Effector memory CD4-positive, alpha-beta T cell (primary cell): ENCODE measurements at places on chromosomes 5 and 9.

DNA sequence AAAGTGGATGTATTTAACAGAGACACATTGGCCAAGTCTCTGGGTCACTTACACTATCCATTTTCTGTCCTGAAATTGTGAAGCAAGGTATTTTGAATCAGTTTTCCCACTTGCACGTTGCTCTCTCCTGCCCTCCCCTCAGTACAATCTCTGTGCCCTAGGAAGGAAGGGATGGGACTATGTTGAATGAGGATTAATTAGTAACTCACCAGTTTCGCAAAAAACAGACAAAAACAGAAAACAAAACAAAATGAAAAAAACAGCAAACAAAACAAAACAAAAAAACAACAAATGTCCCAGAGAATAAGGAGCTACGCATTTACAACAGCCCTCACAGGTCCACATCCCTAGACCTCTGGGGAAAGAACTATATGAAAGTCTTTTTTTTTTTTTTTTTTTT is 1.1 kb upstream of the CD14 start:
- DNase-seq = no peak

GRCh38 chr9:108811944-108812343 is 43.8 kb downstream of the ACTL7B start:
- DNase-seq = no peak

DNA sequence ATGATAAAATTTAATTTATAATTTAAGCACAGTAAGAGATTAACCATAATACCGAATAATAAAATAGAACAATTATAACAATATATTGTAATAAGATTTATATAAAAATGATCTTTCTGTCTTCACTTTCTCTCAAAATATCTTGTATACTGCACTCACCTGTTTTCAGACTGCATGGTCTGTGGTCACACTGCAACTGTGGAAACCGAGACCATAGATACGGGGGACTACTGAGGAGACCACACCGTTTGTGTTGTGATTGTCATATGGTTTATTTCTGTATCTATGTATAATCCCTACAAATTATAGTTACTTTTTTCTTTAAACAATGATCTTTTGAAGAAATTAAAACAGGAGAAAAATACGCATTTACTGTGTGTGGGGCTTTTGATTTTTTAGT is 78.8 kb upstream of the TNFAIP8 start:
- DNase-seq = no peak

GRCh38 chr5:36156619-36157018 is 4.7 kb downstream of the SKP2 start:
- no peak for DNase-seq

DNA sequence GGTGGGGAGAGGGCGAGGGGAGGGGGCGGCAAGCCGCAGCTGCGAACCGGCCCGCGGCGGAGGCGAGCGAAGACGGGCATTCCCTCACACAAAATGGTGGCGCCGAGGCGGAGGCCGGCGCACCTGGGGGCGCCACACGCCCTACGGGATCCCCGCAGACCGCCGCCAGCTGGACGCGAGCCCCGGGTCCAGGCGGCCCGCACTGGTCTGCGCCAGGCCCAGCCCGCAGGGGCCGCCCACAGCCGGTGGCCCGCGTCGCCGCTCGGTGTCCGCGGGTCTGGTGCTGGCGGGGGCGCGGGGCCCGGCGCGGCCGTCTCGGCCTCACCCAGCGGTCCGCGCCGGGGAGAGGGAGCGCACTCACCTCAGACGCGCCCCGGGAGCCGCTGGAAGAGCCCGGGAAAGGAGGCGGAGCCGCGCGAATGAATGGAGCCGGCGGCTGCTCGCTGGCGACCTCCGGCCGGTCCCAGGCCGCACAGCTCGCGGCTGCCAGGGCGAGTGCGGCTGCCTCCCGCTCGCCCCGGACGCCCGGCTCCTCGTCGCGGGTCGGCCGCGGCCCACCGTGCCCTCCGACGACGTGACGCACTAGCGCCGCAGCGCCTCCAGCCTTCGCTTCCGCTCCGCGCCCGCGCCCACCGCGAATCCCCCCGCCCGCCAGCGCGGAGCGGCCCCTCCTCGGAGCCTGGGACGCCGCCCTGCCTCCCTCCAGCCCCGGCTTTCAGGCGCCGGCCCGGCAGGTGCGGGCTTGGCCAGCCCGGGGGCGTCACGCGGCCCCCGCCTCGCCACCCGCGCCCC is at the start of gene FAM169A:
TSS of gene FAM169A (minus strand) at position 584 of the 792 bp plus-strand sequence. CDS start 24,711 bp downstream, outside the sequence.
- peak; percentile 21 for DNase-seq

DNA sequence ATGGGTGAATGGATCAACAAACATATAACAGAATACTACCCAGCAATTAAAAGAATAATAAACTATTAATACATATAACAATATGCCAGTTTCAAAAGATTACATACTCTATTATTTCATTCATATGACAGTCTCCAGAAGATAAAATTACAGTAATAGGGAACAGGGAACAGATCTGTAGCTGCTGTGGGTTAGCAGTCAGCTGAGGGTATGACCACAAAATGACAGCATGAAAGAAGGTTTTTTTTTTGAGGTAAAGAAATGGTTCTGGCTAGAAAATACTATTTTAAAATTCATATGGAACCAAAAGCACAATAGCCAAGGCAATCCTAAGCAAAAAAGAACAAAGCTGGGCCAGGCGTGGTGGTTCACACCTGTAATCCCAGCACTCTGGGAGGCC is 73.0 kb upstream of the NR5A1 start:
- DNase-seq = no peak

GRCh38 chr9:31542384-31543055 is 841.9 kb upstream of the ACO1 start:
- DNase-seq = peak; percentile 12

DNA sequence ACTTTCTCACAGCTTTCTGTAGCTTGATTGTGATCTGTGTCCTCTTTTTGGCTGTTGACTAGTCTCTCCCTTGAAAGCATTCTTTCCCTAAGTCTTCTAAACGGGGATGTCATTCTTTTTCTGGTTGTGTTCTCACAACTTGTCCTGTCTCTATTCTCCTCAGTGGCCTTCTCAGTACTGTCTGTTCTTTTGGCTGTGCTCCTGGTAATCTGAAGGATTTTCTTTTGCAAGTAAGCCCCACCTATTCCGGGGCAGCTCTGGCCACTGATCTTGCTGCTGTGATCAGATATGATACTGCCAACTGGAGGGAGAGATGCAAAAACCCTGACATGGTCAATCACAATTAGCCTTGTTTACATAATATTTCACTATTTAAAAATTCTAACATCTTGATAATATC is 172.2 kb downstream of the CDC42SE2 start:
- DNase-seq = no peak

- DNase-seq = no peak
These were observed 222.3 kb downstream of the ARL15 start for GRCh38 chr5:54088081-54088480.

GRCh38 chr9:88593537-88594185 is 58.7 kb downstream of the NXNL2 start:
- DNase-seq = no peak

DNA sequence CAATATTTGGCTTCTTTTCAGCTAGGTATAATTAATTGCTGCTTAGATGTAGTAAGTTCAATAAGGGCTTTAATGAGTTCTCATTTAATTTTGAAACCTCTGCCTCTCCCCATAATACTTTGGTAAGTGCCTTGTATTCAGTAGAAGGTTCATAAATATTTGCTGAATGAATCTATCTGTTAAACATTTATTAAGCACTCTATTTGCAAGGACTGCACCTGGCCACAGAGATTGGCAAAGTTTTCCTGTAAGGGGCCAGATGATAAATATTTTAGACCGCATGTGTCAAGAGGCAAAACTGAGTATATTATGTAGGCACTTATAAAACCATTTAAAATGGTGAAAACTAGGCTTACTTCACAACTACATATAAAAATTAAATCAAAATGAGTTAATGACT is 19.0 kb upstream of the GNA14 start:
- no peak for DNase-seq

GRCh38 chr9:111898331-111899096 is 1.9 kb downstream of the UGCG start:
- no peak for DNase-seq

DNA sequence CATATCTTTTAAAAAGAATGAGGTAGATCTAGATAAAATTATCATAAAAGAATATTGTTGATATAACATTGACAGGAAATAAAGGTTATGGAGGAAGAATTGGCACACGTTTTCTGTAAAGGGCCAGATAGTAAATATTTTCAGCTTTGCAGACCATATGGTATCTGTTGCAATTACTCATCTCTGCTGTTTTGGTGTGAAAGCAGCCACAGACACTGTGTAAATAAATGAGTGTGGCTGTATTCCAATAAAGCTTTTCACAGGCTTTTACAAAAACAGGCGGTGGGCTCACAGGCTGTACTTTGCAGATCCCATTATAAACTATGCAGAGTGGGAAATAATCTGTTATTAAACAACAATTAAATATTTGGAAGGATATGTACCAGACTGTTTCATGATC is 87.4 kb downstream of the SGCD start:
- no peak for DNase-seq

GRCh38 chr5:38414348-38414747 is 142.1 kb downstream of the LIFR start:
- DNase-seq = no peak

GRCh38 chr9:98316445-98317133 is 61.1 kb upstream of the TBC1D2 start:
- DNase-seq = no peak

DNA sequence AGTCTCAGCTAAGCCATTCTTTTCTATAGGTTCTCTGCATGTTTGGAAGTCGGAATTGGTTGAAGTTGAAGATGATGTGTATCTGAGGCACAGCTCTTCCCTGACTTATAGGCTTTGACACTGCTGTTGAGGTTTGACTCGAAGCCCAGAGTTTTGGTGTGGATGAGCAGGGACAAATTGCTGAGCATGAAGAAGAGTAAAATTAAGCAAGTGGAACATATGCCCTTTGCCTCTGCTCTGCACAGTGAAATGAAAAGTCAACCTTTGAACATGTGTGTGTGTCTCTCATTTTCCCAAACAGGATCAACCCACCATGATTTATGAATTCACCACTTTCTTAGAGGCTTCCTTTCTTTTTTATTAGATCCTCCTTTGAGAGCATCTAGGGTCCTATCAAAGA is 8.5 kb downstream of the HMHB1 start:
- no peak for DNase-seq

- no peak for DNase-seq
These were observed 139.3 kb upstream of the IER5L start for GRCh38 chr9:129317179-129318011.

GRCh38 chr5:132898094-132898493 is 24.6 kb downstream of the LEAP2 start:
- DNase-seq = no peak

GRCh38 chr5:50923768-50924494 is 257.5 kb downstream of the PARP8 start:
- no peak for DNase-seq

DNA sequence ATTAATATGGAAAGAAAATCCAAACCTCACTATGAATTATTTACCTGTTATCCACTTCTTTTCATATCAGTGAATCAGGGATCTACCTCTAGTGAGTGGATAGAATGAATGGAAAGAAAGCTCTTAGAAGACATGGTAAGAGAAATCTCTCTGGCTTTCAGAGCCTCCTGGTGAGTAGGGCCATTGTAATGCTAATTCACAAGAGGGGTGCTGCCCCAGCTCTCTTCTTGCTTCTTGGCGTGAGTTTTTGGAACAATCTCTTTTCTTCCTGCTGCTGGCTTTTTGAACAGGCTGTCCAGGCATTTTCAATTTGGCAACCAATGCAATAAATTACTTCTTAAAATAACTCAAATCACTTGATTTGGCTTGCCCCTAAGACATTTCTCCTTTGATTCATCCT is 49.9 kb upstream of the KCNN2 start:
- DNase-seq = no peak

DNA sequence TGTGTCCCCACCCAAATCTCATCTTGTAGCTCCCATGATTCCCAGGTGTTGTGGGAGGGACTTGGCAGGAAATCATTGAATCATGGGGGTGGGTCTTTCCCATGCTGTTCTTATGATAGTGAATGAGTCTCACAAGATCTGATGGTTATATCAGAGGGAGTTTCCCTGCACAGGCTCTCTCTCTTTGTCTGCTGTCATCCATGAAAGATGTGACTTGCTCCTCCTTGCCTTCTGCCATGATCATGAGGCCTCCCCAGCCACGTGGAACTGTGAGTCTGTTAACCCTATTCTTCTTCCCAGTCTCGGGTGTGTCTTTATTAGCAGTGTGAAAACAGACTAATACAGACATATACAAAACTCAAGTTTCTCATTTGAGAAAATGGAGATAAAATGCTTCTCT is 139.3 kb downstream of the FBXL7 start:
- no peak for DNase-seq

- no peak for DNase-seq
These were observed 7.0 kb upstream of the NDST1 start for GRCh38 chr5:150500905-150501304.

- no peak for DNase-seq
These were observed 40.9 kb downstream of the VLDLR start for GRCh38 chr9:2662496-2662895.

GRCh38 chr5:177111720-177112394 is 21.7 kb upstream of the NSD1 start:
- peak; percentile 39 for DNase-seq

- no peak for DNase-seq
These were observed 182.5 kb downstream of the NTRK2 start for GRCh38 chr9:84851935-84852585.

DNA sequence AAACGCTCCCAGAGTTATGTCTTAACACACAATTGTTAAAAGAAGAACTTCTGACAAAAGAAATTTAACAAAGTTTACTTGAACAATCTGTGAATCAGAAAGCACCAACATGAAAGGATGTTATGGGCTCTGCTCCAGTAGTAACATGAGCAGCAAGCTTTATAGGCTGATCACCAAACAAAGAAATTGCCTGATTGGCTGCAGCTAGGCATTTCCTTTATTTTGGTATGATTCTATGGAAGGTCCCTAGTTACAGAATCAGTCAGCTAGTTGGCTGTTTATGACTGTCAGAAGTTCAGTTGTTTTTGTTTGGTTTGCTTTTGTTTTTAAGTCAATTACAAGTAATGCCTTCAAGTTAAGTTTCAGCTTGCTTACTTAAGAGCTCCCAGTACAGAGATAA is 102.4 kb upstream of the SMC2 start:
- no peak for DNase-seq

DNA sequence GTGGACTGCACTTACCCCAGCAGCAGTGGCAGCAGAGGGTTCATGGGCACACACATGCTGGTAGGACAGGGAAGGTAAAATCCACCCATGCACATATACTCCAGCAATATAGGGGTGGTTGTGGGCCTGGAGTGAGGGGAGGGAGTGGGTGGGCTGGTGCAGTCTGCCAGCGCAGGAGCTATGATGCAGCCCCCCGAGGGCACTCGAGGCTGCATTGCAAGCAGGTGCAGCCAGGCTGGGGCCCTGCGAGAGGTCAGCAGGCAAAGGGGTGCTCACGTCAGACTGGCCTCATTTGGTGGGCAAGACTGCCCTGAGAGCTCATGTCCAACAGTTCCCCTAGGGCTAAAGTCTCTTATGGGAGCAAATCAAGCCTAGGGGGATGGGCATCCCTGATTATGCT is 32.4 kb upstream of the PCDHA1 start:
- no peak for DNase-seq

GRCh38 chr9:132901858-132902831 is 23.4 kb downstream of the SPACA9 start:
- peak; percentile 65 for DNase-seq

DNA sequence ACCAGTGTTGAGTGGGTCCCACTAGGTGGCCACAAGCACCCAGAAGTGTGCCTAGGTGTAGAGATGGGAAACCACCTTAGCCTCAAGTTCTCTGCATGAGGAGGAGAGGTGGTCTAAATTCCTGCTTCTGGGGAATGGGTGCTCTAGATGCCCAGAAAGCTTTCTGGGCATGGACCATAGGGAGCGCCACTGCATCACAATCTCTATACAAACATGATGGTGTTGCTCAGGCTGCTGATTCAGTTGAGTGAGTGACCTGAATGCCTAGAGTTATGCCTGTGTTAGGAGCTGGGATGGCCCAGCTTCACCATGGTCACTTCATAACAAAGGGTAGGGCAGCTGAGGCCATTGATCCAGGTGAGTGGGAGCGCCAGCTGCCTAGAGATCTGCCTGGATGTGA is 667.9 kb upstream of the ARRDC3 start:
- DNase-seq = no peak
